Lung microvascular endothelial cell (primary cell): ENCODE measurements at places on chromosomes 16 and 17. TPM values are rescaled to one million over a fixed set of nuclear protein-coding genes. Genes with fewer than 3 reads are reported as not detected.

Gene RHBDF2
- total RNA-seq = 8.1 and 22.6 TPM in 2 replicates

Gene CHD3
- 58.0 and 58.7 TPM in 2 replicates for total RNA-seq

Gene KRT24
- total RNA-seq = not detected in 2 replicates

Gene KRT28
- not detected in 2 replicates for total RNA-seq

DNA sequence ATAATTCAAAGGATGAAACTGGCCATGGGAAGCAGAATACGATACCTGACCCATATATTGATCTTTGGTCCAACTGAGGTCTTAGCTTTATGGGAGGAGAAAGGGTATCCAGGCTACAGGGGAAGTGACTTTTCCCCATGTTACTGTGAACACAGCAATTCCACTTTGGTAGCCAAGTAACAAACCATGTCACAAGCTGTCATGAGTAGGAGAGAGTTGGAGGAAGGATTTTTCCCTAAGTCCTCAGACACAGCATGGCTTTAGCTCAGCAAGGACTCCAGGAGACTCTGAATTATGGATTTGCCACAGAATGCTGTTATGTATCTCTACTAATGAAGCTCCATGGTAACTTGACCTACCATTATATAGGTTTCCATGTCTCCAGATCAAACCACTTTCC lies 56.5 kb upstream of the GNAO1 start:
- no peak for DNase-seq

DNA sequence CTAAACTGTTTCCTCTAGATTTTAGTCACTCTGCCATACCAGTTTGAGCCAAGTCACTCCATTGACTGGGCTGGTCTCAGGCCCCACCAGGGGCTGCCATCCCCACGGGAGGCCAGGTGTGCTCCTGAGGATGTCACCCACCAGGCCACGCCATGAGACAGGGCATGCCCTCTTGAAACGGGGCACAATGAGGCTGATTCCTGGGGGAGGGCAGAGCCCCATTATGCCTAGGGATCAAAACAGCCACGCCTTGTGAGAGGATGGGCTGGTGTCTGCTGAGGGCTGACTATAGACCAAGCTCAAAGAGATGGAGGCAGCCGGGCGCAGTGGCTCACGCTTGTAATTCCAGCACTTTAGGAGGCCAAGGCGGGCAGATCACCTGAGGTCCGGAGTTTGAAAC lies 21.5 kb downstream of the GINS2 start:
- no peak for DNase-seq

Gene TAT
- total RNA-seq = not detected in 2 replicates

DNA sequence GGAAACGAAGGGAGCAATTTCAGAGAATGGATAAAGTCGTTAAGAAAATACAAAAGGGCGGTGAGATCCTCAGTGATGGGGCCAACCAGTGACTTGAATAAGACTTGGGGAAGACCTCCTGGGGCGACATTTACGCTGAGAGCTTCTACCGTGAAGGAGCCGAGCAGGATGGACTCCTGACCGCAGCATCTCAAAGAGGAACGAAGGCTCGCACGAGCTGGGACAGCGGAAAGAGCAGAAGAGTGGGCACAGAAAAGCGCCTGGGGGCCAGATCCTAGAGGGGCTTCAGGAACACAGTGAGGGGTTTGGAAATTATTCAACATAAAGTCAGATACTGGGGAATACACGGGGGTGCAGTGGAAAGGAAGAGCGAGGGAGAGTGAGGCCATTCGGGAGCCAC lies 17.5 kb downstream of the ZNF750 start:
- no peak for DNase-seq

Gene ENO3
- total RNA-seq = 1.1 and 2.6 TPM in 2 replicates

Gene KRTAP4-9
- not detected in 2 replicates for total RNA-seq

GRCh38 chr17:73098919-73099318 lies 6.4 kb upstream of the SLC39A11 start:
- no peak for DNase-seq

DNA sequence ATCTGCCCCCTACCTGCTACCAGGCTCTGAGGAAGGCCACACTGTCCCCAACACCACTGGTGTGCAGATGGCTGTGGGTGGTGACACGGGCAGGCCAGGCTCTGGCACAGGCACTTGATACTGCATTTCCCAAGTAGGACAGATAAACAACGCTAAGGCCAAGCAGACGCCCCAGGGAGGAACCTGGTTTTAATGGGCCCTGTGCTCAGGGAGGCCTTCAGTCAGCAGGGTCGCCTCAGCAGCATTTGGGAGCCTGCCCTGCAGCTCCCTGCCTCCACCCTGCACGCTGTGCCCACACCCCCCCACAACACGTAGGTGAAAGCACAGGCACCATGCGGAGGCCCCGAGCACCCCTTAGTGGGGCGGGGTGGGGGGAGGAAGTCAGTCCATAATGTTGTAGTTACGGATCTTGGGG lies 3.3 kb upstream of the FASN start:
- no peak for DNase-seq

GRCh38 chr16:30186444-30186781 lies 3.0 kb downstream of the CORO1A start:
- DNase-seq = no peak

Gene TBC1D3K
- not detected in 2 replicates for total RNA-seq
